ENCODE measurements at places on chromosomes 5 and 9.

GRCh38 chr9:35681341-35682002 lies 7.7 kb downstream of the CA9 start:
- DNase-seq: no peak

DNA sequence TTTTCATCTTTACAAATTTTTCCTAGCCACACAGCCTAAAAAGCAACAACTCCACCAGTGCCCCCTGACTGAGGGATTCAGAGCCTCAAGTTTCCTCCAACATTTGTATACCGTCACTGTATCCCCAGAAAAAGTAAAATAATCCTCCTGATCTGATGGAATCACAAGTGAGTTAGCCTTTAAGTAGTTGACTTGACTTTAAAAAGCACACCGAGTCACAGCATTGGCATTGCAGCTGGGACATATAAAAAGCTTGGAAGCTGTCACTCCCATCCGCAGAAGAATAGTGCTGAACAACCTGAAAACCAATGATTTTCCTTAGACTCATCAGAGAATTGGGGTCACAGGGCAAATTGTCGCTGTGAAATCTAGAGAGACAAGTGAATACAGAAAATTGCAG lies 41.6 kb upstream of the FBN2 start:
- no peak for DNase-seq

GRCh38 chr9:77224746-77225312 lies 47.5 kb downstream of the VPS13A start:
- DNase-seq: no peak

DNA sequence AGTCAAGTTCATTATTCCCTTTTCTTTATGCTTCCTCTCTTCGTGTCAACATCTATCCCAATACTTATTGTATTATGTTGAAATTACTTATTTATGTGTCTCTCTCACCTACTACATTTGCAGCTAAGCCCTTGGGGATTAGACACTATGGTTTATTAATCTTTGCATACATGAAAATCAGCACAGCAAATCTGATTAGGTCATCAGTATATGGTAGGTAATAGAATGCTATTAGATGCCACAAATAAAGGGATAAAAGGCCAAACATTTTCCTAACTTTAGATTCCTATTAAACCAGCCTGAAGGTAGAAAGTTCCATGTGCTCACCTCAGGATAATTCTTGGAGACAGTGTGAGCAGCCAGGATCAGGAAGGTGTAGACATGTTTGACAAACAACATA lies 490.1 kb upstream of the MPDZ start:
- no peak for DNase-seq

DNA sequence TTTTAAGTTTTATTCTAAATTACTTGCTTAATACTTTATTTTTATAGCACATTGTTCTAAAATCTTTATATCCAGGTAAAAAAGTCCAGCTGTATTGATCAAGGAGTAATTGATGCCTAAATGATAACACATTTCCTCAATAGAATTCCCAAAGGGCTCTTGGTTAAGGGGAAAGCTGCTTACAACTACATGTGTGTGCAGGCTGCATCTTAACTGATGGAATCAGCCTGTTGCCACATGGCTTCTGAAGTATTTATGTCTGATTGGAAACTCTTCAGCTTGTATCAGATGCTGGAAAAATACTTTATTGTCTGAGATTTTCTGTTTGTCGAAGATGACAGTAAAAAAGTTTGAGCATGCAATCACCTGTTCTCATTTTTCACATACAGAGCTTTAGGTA lies 182.6 kb downstream of the FBXL7 start:
- no peak for DNase-seq

GRCh38 chr5:55407059-55407684 lies 99.4 kb downstream of the MTREX start:
- peak; percentile 3 for DNase-seq

GRCh38 chr5:2898661-2899060 lies 147.2 kb upstream of the IRX2 start:
- DNase-seq: no peak

- DNase-seq: no peak
Observed at GRCh38 chr5:73912821-73913271, 286.9 kb downstream of the ARHGEF28 start.

- DNase-seq: no peak
Observed at GRCh38 chr9:95840074-95840473, 35.4 kb upstream of the ERCC6L2 start.

GRCh38 chr5:151671950-151672349 lies 14.8 kb downstream of the SPARC start:
- DNase-seq: peak; percentile 67

GRCh38 chr9:94826644-94827410 lies 100.3 kb downstream of the AOPEP start:
- DNase-seq: no peak
